ENCODE measurements at places on chromosomes 13 and 19.

DNA sequence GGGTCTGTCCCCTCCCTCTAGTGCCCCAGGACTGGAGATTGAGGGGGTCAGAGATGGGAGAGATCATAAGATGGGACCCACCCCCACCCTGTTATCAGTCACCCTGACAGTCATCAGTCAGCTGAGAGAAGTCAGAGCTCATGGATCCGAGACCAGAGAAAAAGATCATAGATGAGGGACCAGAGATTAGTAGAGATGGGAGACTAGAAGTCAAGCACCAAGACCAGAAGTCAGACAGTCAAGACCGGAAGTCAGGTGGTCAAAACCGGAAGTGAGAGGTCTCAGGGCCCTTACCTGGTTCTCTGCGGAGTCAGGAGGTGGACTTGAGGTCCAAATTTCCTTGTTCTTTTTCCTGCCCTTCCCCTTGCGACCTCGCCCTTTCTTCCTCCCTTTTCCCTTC is 7.0 kb downstream of the COL5A3 start:
- no peak for DNase-seq

GRCh38 chr19:45469945-45470761 is 2.4 kb downstream of the FOSB start:
- peak; percentile 48 for DNase-seq

DNA sequence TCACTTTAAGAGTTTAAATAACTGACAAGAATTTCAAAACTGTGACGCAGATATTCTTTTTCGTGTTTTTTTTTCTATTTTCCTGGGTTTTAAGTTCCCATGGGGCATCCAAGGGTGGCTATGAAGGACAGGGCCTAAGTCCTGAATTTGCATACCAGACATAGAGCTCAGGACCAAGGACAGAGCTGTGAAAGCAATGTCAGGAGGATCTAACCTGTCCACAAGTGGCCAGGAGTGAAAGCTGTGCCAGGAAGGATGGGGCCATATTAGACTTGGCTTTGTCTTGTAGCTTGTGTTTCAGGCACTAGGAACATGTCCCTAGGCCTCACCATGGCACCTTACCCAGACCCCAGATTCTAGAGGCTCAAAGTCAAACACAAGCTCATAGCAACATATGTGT is 289.4 kb upstream of the MIR17HG start:
- no peak for DNase-seq

DNA sequence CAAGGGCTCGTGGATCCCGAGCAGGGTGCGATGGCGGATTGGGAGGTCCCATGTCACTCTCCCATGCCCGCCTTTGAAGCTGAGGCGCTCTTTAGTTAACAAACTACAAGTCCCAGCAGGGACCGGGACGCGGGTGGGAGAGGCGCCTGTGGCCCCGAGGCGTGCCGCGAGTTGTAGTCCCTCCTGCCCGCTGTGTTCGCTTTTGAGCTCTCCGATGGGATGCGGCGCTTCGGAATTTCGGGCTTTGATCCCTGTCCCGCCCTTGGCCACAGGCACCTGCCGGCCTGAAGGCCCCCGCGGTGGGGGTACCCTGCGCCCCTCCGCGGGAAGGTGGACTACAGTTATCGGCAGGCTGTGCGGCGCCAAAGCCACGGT is 11.0 kb downstream of the CYTH2 start:
- DNase-seq, result no peak

GRCh38 chr13:33279414-33280278 is 5.9 kb downstream of the STARD13 start:
- DNase-seq, result no peak

DNA sequence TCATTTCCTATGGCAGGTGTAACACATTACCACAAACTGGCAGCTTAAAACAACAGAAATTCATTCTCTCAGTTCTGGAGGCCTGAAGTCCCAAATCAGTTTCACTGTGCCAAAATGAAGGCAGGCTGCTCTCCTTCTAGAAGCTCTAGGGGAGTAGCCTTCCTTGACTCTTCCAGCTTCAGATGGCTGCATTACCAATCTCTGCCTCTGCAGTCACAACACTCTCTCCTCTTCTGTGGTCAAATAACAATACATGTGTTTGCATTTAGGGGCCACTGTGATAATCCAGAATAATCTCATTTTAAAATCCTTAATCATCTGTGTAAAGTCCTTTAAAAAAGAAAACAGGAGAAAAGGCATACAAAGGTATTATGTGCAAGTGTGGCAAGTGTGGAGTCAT is 7.8 kb downstream of the DIAPH3 start:
- no peak for DNase-seq

- DNase-seq, result peak; percentile 5
Measured at GRCh38 chr19:42634409-42635232, 39.9 kb upstream of the CEACAM8 start.

DNA sequence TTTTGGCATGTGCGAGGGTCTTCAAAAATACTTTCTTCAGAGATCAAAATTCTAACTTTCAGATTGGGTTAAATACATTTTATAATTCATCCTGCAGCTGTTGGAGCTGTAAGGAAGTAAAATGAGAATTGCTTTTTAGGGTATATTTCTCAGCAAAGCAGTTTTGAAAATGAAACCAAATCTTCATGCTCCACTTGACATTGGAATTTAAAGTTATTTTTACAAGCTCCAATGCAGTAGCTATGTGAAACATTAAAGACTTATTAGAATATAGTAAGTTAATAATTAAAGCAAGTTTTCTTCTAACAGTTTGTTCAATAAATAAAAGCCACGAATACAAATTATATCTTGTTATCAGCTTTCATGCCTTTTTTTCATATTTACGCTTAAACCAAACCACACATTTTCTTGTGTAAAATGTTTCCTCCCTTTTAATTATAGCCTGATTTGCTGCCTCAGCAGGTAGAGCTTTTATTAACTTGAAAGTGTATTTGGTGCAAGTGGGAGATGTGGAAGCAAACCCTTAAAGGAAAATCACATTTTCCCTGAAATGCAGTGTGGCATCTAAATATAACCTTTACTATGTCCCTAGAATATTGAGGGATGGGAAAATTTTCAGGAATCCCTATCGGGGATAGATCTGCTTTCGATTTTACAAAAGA is 12.4 kb upstream of the MICU2 start:
- DNase-seq, result no peak

DNA sequence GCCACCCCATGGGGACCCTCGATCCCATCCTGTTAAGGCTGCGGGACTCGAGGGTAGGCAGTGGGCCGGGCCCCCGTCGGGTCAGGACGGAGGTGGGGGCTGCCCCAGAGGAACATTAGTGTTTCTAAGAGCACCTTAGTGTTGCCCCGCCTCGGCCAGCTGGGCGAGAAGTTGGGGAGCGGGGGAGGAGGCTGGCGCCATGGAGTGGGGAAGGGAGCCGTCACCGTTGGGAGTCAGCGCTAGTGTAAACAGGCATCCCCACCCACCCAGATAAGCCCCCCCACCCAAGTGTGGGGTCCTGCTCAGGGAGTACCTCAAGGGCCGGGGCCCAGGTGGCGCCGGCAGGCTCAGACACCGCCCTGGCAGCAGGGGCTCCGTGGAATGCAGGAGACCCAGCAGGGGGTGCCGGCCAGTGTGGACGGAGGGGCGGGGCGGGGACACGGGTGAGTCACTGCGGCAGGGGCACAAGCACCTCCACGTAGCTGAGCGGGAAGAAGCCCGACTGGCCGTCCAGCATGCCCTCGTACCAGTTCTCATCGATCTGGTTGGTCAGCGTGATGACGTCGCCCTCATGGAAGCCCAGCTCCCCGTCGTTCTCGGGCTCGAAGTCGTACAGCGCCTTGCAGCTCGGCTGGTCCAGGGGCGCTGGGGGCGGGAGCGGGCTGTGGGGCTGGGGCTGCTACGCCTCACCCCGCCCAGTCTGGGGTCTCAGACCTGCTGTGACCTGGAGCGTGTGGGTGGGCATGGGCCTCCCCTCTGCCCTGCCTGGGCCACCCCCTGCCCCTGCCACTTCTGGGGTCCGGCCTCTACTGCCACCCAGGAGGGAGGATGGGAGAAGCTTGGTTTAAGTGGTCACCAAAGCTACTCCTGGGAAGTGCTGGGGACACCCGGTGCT is 18.0 kb downstream of the MPND start:
- DNase-seq, result no peak

- DNase-seq, result no peak
Measured at GRCh38 chr13:101408154-101408553, 8.2 kb downstream of the NALCN start.

GRCh38 chr13:27375686-27376326 is 48.6 kb upstream of the GTF3A start:
- peak; percentile 53 for DNase-seq

GRCh38 chr13:103517066-103517767 is 451.0 kb upstream of the SLC10A2 start:
- no peak for DNase-seq

DNA sequence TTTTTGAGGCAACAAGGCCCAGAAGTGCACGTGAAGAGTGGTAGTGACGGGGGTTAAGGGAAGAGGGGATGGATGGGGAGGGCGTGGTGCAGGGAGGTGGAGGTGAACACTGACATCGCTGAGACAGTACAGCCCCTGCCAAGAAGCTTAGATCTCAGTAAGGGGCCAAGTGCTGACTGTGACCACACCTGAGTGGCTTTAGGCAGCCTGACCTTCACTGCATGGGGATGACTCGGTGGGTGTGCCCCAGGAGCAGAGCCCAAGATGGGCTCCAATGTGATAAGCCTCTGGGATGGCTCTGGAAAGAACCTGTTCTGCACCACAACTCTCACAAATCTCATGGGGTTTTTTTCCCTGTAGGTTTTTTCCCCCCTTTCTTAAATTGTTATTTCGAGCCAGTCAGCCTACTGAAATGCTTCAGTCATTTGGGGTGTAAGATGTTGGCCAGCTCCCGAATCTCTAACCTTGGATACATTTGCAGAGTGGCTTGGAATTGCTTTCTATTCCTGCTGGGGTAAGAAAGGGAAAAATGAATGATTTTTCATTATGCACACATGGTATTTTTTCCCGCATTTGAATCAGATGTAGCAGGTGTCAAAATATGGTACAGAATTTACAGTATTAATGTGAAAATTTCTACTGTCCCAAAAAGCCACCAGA is 165.0 kb downstream of the TM9SF2 start:
- DNase-seq, result no peak

DNA sequence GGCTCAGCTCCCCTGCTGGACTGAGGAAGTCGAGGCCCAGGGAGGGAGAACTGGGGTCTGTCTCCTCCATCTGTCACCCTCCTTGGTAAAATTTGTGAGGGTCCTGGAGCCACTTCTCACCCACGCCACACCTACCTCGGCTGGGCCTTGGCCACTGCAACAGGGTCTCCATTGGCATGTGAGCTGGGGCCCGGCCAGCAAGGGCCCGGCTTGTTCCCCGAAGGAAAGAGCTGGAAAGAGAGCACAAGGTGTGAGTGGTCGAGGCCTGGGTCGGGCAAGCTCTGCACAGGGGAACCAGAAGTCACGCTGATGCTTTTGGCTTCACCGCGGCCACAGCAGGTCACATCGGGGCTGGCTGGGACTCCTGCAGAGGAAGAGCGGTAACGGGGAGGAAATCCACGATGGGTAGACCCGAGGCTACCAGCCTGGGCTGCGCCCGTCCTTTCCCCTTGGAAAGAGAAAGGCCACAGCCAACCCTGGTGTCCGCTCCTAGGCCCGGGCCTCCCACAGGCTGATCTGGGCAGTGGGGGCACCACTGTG is 9.0 kb downstream of the NANOS3 start:
- no peak for DNase-seq

DNA sequence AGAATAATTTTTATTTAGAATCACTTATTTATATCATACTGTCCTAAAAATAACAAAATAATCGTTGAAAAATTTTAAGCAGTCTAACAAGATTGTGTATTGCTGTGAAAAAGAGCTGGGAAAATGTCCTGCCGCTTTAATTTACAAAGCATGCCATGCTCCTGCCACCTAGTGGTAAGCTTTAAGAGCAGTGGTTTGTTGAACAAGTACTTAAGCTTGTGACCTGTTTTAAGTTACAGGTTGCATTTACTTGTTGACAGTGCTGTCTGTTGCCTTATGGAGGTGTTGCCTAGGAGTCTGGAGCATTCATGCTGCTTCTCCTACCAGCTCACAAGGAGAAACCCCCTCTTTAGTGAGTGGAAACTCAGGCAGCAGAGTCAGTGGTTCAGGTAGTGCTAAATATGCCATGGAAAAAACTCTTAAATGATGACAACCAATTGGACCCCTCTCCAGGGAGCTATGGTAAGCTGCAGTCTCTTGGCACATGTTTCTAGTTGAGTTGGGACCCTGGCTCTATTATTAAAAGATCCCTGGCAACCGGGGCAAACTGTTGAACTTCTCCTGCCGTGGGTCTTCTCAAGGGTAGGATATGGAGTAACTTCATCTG is 68.4 kb downstream of the SPATA13 start:
- DNase-seq, result no peak

GRCh38 chr13:113586661-113587479 is 2.3 kb downstream of the TFDP1 start:
- no peak for DNase-seq

- no peak for DNase-seq
Measured at GRCh38 chr13:97030705-97031452, 36.6 kb upstream of the OXGR1 start.

- no peak for DNase-seq
Measured at GRCh38 chr13:110539894-110540293, 21.6 kb downstream of the RAB20 start.

DNA sequence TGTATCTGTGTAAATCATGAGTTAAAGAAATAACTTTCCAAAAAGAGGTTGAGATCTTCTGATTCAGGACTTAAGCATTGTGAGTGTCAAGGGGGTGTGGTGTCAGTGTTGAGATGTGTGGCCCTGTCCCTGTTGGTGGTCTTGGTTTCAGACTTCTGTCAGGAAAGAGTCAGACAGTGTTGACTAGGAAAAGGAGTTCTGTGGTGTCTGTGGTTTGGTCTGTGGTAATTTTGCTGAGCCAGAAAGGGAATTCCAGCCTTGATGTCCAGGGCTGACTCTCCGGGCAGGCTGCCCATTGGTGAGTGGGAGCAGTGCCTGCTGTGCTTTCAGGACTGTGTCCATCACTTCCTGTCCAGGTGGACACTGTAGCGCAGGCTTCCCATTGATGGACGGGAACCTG is 39.8 kb upstream of the IGFL4 start:
- no peak for DNase-seq

- DNase-seq, result no peak
Measured at GRCh38 chr19:4077007-4077374, 10.3 kb upstream of the ZBTB7A start.

- no peak for DNase-seq
Measured at GRCh38 chr19:17536955-17537354, 18.5 kb upstream of the COLGALT1 start.

- DNase-seq, result no peak
Measured at GRCh38 chr13:54859827-54860226, 1831.2 kb downstream of the OLFM4 start.

- DNase-seq, result no peak
Measured at GRCh38 chr13:98346904-98347636, 170.0 kb upstream of the RNF113B start.

DNA sequence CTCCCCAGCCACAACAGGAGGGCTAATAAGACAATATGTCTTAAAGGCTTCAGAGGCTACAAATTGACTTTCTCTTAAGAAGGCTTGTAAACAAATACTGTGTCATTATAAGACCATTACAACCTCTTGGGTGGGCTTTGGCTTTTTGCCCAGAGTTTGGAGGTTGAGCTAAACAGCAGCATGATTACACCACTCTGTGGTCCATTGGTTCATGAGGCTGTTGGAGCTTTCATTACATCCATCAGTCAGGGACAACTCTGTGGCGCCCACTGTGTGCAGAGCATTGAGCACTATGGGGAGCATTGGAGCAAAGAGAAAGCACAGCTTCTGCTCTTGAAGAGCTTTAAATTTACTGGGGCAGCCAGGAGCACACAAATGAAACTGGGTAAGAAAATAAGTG is 75.9 kb downstream of the TNFSF11 start:
- DNase-seq, result no peak

- no peak for DNase-seq
Measured at GRCh38 chr13:49308097-49308875, 60.6 kb downstream of the CDADC1 start.

GRCh38 chr19:3274942-3275582 is 50.6 kb downstream of the CELF5 start:
- DNase-seq, result no peak

Measured in T-helper 9 cell (primary cell).